ENCODE measurements at places on chromosomes 12 and 14.

- no peak for DNase-seq
Measured at GRCh38 chr12:3379079-3379478, 111.9 kb upstream of the PRMT8 start.

- DNase-seq: no peak
Measured at GRCh38 chr14:87830443-87831096, 162.4 kb downstream of the GALC start.

DNA sequence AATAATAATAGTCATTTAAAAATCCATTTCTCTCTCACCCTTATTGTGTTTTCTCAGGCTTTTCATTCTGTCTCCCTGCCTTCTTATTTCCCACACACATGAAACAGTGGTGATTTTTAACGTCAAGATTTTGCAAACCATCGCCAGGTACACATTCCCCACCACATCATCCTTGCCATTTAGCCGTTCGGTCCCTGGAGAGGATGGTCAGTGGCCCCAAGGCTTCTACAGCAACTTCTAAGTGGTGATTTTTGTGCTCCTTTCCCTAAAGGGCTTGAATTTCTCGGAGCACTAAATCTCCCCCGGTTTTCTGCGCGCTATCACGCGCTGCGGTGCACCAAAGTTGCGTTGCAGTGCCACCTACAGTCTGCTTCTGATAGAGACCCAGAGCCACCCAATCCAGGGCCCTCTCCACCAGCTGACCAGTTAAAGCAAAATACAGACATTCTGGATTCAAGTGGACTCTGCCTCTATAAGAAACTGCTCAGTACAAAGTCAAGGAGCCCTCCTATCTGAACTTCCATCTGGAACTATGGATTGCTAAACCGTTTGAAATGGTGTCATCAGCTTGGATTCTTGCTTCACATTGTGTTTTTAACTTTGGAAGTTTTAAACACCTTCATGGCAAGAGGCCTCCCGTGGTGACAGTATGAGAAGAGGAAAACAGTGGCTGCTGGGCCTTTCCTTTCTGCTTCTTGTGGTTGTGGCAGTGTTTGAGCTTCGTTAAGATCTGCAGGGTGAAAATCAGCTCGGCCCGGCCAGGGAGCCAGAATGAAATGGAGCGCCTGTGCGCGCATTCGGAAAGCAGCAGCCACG, 234.0 kb downstream of the SPTSSA start:
- no peak for DNase-seq

DNA sequence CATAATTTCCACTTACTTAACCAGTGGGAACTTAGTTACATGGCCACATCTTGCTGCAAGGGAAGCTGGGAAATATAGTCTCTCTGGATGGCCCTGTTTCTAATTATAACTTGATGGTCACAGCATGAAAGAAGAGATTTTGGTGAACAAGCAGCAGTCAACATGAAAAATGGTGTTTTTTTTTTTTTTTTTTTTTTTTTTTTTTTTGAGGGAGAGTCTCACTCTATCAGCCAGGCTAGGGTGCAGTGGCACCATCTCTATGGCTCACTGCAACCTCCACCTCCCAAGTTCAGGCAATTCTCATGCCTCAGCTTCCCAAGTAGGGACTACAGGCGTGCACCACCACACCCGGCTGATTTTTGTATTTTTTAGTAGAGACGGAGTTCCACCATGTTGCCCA, 10.8 kb downstream of the SRGAP1 start:
- DNase-seq: no peak

- DNase-seq: no peak
Measured at GRCh38 chr12:124388679-124389137, 93.8 kb downstream of the RFLNA start.

GRCh38 chr12:402029-402389, 565 bp downstream of the CCDC77 start:
- DNase-seq: no peak

GRCh38 chr14:31070431-31070830, 44.3 kb upstream of the STRN3 start:
- no peak for DNase-seq

GRCh38 chr14:50961605-50962221, 17.4 kb upstream of the PYGL start:
- no peak for DNase-seq

- DNase-seq: no peak
Measured at GRCh38 chr12:663293-663871, at the start of gene NINJ2. NINJ2 (minus strand) TSS chr12:663445; CDS start chr12:663360, 85 bp downstream.

DNA sequence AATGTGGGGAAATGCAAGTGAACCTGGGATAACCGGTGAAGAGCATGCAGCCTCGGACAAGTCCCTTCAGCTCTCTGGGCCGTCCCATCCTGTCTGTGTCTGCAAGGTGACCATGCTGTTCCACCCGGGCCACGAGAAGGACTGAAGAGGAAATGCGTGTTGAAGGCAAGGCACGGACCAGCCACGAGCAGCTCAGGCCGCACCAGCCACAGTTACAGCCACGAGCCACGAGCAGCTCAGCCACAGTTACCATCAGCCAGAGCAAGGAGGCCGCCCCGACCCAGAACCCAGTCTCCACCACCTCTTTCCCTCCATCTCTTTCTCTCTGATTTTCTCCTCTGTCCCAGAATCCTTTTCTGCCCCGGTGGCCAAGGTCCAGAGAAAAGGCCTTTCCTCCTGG, 18.8 kb upstream of the GALNT9 start:
- no peak for DNase-seq

DNA sequence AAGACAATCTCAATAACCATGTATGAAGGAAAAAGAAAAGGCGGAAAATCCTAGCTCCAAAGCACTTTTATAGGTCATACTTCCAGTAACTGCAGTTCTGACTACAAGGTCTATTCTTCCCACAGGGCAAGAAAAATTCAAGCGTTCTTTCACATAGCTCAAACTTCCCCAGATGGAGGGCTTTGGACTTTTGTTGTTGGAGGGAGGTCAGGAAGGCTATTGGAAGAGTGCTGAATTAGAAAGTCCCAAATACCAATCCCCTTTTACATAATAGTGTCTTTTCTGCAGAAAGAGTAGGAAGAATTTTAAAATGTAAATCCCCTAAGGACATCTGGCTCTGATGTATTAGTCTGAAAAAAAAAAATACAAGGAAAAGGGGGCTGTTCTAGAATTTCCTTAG, 309.4 kb downstream of the MDGA2 start:
- no peak for DNase-seq

DNA sequence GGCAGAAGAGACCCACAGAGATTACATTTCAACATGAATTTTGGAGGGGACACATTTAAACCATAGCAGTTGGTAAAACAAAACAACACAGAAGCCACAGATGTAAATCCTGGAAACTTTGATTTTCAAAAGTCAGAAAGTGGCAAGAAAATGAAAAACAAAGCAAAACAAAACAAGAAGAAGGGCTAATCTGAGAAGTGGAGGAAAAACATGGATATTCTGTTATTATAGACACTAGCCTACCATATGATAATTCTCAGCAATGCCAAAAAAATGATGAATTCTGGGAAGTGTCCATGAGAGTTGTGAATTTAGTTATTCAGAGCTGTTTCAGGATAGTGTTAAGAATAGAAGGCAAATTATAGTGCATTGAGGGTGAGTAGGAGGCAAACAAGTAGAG, 192.3 kb downstream of the TRHDE start:
- no peak for DNase-seq

DNA sequence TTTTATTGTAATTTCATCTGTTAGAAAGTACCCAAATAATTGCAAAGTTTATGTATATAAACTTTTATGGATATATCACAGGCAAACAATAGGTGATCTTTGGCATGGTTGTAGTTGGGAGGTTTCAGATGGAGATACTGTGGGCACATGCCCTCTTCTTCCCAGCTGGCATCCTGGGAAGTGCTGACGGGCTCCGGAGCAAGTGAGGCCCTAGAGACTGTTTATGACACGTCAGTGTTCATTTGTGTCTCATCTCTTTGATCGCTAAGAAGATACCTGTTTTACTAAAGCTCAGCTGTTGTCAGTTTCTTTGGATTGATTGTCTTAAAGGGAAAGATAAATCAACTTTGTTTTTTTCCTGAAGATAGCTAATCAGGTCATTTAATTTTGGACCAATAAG, 287.6 kb downstream of the FBXL14 start:
- no peak for DNase-seq

GRCh38 chr12:66863276-66863675, 184.4 kb upstream of the GRIP1 start:
- no peak for DNase-seq

- no peak for DNase-seq
Measured at GRCh38 chr12:40016980-40017379, 88.9 kb downstream of the SLC2A13 start.

DNA sequence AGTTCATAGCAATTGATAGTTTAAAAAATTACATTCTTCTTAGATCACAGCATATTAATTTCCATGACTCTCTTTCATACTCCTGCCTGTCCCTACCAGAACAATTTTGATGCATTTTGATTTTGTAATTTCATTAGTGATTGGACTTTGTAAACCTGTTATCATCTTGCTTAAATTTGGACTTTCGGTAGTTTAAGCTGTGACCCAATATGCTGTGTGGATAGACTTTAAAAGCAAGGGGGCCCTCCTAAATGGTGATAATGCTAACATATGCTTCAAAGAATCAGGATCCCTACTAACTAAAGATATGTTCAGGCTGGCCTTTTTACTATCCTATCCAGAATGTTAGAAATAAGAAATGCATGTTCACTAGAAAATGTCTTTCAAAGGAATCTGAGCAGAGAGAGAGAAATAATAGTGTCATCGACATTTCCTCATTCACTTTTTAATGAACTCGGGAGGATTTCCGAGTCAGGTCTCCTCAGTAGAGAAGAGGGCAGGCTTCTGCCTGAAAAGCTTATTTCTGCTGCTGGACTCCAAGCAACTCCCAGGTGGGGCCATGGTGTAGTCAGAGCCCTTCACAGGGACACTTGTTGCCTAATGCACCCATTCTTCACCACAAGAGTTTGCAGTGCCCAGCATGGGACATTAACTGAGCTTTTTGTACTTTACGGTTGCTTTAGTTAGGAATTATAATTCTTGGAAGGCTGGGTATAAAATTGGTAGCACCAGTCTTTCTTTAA, 16.7 kb downstream of the SLC38A4 start:
- no peak for DNase-seq
